Inflammatory macrophage treated with lipopolysaccharide for 1 hour (primary cell): ENCODE measurements at places on chromosomes 2 and 18.

DNA sequence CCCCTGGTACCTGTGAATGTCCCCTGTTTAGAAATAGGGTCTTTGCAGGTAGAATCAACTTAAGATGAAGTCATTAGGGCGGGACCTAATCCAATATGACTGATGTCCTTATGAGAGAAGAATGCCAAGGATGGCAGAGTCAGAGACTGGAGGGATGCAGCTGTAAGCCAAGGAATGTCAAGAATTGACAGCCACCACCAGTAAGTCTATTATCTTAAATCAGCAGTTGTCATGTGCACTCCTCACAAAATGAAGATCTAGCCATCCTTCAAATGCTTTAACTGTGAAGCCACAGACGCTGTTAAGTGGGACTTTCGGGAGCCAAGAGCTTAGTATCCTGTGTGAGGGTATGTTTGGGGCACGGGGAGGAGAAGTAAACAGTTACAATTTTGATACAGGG lies 83.2 kb downstream of the ITGA4 start:
- DNase-seq: no peak

DNA sequence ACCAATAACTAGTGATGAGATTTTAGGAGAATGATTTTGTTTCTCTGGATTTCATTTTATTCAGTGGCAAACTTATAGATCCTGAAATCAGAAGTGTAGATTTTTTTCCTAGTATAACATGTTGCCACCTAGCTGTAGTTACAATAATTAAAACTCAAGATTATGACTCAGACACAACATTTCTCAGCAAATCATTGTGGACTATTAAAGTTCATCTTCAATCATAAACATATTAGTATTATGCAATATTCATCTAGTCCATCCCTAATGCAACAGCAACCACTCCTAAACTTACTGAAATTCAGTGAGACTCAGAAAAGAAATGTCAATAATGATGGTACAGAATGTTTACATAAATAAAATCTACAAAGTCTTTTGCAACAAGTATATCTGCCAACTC lies 51.3 kb downstream of the USP34 start:
- DNase-seq: no peak

GRCh38 chr2:26472821-26473655 lies 4.9 kb downstream of the OTOF start:
- DNase-seq: no peak

DNA sequence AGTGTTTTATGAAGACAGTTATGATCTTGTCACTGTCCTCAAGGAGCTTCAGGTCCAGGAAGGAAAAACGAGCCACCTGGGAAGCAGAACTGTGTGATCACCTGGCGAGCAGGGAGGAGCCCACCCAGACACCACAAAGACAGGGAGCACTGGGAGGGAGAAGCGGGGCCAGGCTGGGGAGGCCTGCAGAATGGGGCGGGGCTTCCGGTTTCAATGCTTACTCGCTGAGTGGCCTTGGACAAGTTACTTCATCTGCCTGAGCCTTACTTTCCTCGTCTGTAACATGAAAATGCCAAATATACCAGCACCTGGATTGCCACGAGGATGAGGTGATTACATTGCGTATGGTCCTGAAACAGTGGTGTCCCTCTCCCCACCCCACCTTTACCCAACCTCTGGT lies 227.5 kb downstream of the ANKRD30B start:
- DNase-seq: no peak

DNA sequence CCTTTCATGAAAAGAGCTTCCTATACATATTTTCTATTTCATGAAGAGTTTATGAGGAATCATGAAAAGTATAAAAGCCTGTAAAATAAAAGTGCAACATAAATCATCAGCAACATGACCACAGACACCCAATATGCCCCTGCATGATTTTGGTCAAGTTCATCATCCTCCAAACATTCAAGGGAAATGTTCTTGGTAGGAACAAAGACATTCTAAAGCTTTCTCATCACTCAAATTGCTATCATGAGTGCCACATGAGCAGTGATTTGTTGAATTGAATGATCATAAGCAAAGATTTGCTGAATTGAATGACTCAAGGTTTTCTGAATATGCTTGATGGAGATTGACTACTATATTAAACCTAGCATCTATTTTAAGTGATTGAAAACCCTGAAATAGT lies 172.2 kb downstream of the MBD2 start:
- DNase-seq: no peak

DNA sequence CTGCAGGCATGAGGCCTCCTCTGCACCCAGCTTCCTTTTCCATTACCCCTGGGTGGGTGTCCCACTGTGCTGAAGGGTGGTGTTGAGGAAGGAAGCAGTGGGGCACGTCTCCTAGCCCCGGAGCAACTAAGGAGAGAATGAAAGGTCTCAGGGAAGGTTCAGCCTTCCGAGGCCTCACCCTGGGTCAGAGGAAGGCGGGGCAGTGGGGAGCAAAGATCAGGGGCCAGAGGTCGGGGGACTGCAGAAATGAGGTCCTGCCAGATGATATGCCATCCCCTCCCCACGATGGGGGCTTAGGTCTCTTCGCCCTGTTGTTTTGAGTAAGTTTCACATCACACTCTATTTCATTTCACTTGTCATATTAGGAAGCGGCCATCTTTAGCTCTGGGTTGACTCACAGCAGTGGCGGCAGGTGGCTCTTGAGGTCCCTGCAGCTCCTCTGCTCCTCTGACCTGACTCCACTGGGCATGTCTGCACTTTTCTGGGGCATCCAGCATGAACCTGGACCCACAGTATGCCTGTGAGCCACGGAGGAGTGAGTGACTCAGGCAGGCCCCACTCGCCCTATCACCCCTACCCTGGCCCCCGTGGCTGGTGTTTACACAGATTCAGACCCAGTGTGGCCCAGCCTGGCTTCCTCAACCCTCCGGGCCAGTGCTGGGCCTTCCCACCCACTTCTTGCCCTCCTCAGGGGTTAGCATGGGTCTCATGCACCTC lies 153.7 kb upstream of the SMAD2 start:
- DNase-seq: no peak

- DNase-seq: no peak
Measured at GRCh38 chr2:102522890-102523289, 49.9 kb downstream of the SLC9A4 start.

DNA sequence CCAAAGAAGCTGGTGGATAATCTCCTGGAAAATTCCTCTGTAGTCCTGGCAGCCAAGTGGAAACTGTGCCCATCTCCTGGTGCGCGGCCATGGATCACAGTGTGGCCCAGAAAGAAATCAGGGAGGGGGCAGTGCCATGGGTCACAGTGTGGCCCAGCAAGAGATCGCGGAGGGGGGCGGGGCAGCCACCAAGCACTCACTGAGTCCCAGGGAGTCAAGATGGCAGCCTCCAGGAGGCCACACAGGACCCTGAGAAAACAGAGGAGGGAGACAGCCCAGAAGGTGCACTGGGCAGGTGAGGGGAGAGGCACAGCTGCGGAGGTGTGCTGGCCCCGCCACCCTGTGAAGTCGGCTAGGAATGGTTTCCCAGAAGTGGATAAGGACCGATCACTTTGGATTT lies 8.1 kb upstream of the ATP6V1B1 start:
- no peak for DNase-seq

DNA sequence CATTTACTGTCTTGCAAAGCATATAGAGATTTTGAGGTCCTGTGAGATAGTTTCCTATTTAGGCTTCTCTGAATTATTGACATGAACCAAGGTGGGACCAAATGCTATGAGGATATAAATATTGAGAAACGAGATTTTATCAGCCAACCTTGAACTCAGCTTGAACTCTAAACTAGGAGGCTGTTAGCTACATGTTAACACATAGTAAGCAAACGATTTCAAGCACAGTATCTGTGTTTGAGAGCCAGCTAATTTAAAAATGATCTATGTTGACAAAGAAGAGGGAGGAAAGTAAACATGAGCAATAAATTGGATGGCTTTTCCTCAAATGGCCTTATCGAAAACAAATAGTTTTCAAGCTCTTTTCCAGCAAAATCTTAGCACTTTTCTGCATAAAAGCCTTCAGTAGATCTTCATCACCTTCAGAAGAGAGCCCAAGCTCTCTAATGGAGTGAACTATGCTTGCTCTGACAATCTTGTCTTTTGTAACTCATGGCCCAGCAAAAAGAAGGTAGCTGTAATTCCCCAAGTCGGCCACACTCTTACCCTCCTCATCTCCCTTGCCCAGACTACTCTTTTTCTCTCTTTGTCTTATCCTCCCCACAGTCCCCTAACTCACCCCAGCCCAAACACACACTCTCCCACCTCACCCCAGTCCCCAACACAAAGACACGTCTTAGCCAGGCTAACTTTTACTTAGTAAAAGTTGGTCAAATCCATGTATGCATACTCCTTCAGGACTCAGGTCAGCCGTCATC lies 14.7 kb downstream of the CD28 start:
- no peak for DNase-seq

- peak; percentile 99 for DNase-seq
Measured at GRCh38 chr2:38131676-38132075, 55.7 kb upstream of the CYP1B1 start.

DNA sequence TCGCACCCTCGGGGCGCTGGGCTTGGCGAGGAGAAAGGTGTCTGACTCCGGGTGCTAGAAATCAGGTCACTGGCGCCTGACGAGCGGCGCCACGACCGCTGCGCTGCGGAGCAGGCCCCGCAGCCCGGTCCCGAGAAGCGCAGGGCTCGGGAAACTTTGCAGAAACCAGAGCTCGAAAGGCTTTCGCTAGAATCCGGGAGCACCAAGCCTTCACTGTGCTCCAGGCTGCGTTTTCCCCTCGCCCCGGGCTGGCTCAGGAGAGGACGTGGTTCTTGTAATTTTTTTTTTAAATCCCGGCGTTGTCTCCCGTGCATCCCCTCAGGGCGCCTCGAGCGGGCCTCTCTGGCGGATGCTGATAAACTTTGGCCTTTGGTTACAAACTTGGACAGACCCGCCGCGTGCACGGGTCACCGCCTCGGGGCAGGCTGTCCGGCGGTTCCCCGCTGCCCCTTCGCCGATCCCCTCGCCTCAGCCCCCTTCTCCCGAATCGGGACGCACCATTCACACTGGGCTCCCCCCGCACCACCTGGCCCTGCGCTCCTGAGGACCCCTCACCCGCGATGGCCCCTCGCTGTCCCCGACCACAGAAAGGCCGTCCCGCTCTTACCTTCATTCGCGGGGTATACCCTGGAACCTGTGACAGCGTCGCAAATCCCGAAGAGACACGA lies 419 bp downstream of the EPHA4 start:
- DNase-seq: no peak

GRCh38 chr2:159640176-159640575 lies 23.8 kb upstream of the BAZ2B start:
- no peak for DNase-seq

GRCh38 chr2:127080226-127080937 lies 26.6 kb downstream of the BIN1 start:
- DNase-seq: no peak

- DNase-seq: no peak
Measured at GRCh38 chr2:136901732-136902131, 136.4 kb downstream of the THSD7B start.
